Esophagus squamous epithelium (tissue), 5 donors: ENCODE measurements at places on chromosomes 7 and 10.

- DNase-seq: no peak
Observed at GRCh38 chr10:42477170-42477569, 161.2 kb downstream of the ZNF33B start.

DNA sequence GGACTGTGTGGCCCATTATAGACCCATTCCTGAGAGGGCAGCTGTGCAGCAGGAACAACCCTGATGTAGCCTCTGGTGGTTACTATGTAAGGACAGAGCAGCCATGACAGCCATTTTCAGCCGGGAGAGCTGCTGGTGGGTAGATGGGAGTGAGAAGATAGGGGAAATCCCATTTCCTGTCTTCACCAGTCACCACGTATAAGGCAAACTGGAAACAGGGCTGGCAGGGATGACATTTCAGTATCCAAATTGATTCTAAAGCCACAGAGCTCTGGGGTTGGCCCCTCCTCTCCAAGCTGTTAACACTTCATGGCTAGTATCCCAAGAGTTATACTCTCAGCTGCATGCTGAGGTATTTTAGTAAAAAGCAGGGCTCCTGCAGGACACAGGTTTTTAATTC lies 15.2 kb upstream of the FZD1 start:
- no peak for DNase-seq

DNA sequence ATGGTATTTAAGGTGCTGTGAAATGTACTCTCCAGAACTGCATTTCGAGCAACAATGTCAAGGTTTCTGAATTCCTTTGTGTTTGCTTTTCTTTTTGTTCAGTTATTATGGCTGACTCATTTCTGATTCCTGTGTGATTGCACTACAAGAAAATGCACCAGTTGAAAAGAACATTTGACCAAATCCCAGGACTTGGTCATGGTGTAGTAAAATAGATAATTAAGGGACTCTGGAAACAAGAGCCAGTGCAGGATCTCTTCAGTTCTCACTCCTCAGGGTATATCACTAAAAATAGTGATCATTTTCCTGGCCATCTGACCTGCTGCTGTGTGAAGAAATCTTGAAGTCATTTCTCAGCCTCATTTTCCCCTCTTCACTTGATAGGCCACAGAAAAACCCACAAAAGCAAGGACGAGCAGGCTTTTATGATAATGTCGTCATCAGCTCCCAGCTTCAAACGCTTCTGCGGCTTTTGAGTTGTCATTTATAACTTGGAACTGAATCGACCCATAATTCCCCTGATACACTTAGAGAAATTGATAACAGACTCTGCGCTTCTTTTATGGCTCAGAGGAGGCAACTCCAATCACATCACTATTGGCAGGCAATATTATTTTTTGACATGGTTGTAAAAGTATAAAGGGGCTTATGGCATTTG lies 274.7 kb downstream of the HDAC9 start:
- no peak for DNase-seq

DNA sequence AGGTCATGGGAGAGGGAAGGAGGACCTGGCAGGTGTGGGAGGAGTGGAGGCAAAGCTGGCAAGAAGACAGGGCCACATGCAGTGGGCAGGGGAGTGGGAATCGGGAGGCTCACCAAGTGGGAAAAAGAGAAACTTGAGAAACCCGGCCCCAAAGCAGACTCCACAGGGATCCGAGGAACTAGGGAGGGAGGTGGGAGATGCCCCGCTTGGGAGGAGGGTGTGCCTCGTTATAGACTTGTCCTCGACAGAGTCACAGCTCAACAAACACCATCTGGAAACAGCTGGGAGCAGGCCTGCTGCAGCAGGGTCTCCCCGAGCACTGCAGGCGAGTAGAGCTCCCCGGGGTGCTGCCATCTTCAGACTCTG lies 54.8 kb downstream of the MKI67 start:
- DNase-seq: no peak

DNA sequence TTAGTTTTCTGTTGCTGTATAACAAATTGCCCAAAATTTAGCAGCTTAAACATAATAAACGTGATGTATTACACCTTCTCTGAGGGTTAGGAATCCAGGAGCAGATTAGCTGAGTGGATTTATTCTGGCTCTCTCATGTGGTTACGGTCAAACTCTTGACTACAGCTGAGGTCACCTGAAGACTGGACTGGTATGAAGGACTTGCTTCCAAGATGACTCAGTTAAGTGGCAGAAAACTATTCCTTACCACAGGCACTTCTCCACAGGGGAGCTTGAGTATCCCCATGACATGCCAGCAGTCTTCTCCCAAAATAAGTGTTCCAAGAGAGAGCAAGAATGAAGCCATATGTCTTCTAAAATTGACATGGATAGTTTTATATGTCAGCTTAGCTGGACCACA lies 957.2 kb upstream of the GHITM start:
- no peak for DNase-seq

DNA sequence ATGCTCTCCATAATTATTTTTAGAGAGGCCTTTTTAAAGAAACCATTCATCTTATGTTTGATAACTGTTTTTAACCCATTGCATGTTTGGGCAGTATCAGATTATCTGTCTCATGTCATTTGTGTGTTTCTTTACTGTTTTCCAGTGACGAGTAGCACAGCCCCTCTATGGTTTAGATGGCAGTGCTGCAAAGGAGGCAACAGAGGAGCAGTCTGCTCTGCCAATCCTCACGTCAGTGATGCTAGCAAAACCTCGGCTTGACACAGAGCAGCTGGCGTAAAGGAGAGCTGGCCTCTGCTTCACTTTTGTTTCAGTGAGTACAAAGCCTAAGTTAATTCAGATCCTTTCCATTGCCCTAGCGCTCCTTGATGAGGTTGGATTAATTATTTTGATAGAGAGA lies 80.4 kb upstream of the GARIN1A start:
- DNase-seq: no peak

GRCh38 chr10:110483633-110484032 lies 14.1 kb upstream of the DUSP5 start:
- DNase-seq: no peak

GRCh38 chr7:93218997-93219827 lies 7.1 kb downstream of the HEPACAM2 start:
- DNase-seq: no peak

DNA sequence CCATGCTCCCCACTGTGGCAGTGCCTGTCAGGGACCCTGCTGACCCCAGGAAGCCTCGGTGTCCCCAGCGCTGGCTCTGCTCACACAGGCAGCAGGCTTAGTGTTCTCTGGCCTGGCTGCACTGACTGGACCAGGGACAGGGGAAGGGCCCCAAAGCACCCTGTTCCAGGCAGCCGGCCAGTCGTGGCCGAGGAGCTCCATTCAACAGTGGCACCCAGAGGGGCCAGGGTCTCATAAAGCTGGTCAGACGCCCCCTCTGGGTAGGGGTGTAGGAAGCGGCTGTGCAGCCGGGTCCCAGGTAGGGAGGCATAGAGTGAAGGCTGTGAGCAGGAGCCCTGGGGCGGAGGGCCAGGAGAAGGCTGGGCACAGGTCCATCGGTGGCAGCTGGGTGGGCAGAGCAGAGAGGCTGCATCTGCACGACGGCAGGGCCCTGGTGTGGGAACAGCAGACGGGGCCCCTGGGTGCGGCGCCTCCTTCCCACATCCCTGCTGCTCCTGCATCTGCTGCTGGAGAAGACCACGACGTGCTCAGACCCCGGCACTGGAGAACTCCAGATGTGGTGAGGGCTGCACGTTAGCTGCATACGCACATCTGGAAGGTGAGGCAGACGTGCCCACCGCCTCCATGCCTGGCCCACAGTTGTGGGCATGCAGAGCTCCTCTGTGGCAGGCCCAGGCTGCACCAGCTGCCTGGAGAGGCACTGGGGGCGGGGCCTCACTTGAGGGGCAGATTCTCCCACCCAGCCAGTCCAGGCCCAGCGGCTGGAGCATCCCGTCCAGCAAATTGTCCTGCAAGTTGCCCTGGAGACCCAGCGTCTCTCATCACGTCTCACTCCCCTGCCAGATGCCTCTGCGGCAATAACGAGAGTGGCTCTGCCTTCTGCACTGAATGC lies 25.1 kb downstream of the MNX1 start:
- DNase-seq: no peak

DNA sequence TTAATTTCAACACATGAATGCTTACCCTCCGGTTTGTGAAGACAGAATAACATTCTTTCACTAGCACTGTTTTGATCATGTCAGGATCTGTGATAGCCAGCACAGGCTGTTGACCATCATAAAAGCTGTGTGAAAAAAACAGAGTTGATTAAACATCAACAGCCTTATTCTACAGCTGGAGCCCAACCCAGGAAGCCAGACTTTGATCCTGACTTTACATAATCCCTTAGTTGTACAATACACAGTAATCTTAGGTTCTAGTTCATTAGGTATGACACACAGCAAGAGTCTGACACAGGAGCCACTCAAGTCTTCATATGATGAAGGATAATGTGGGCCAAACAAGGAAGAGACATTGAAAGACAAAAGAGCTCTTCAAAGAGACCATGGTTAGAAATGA lies 11.4 kb downstream of the CYP3A4 start:
- DNase-seq: no peak

- DNase-seq: no peak
Observed at GRCh38 chr10:53361281-53361680, 588.7 kb upstream of the MBL2 start.

- no peak for DNase-seq
Observed at GRCh38 chr10:132382231-132382922, 14.6 kb upstream of the PWWP2B start.

DNA sequence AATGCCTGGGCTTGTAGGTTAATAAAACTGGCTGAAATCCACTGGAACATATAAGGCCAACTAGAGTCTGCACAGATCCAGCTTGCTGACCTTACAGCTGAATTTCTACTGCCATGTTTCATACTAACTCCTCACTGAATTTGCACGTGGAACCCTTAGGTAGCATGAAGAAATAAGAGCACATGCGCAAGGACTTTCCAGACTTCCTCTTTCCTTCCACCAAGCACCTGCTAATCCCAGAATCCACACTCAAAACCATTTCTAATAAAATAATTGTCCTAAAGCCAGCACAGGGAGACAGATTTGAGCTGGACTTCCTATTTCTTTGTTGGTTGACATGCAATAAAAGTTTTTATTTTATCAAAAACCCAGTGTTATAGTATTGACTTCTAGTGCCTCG lies 46.8 kb downstream of the NPVF start:
- no peak for DNase-seq

DNA sequence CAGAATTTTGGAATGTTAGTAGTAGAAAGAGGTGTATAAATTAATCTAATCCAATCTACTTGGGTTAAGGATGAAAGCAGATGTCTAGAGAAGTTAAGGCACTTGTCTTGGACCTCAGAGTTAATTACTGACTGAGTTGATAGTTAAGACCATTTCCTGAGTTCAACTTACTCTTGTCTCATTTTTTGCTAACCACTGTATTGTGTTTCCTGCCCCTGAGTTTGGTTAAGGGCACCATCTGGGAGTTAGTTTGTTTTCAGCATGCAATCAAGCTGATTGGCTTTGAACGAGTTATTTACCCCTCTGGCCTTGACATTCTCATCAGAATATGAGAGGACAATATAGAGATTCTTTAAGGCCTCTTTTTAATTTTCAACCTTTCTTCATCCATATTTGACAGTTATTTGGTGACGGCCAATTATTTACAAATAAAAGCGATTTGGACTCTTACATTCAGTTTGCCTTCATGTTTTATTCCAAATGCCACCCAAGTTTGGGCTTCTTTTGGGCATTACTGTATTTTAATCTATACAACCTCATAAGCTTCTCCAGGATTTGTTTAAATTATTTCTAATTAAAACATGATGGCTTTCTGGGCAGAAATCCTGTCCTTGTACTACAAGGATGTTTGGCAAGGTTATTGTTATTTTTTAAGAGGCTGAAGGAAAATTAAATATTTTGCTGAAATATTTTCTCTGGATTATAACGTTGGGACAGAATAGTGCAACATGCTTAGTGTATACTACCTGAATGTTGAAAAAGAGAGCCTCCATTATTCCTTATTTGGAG lies 225.0 kb downstream of the CACNB2 start:
- no peak for DNase-seq

GRCh38 chr10:88661577-88661976 lies 2.7 kb upstream of the LIPF start:
- DNase-seq: no peak

DNA sequence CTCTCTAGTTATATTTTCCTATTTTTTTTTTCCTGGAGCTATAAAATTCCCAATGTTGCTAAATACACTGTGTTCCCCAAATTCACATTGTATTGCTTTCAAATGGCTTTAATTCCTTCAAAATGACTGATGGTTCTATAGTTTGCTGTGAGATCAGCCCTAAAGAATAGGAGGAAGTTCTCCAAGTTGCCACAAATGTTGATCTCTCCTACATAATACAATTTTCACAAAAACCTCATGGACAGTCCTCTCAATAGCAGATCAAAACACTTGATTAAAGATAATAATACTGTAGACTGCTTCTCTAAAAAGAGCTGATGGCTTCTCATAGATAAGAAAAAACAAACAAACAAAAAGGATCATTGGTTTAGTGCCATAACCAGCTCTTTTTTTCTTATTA lies 97.8 kb upstream of the CAV2 start:
- no peak for DNase-seq

DNA sequence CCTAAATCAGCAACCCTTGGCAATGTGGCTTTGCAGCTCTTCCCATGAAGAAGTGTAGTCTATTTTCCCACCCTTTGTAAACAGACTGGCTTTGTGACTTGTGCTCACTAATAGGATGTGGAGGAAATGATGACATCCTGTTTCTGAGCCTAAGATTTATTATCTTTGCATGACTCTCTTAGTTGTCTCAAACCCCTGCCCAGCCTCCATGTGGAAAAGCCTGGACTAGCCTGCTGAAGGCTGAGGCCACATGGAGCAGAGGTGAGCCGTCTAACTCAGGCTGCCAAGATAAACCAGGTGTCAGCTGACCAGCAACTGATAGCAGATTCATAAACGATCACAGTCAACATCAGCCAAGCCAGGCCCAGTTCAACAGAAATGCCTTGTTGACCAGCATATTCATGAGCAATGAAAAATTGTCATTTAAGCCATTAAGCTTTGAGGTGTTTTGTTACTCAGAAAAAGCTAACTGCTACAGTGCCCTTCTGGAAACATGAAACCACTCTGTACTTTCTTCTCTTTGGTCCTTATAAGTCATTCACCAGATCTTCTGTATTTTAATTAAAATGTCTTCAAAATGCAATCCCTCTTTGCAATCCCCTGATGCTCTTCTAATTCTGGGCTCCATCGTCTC lies 586.3 kb upstream of the ANKRD30A start:
- DNase-seq: no peak

DNA sequence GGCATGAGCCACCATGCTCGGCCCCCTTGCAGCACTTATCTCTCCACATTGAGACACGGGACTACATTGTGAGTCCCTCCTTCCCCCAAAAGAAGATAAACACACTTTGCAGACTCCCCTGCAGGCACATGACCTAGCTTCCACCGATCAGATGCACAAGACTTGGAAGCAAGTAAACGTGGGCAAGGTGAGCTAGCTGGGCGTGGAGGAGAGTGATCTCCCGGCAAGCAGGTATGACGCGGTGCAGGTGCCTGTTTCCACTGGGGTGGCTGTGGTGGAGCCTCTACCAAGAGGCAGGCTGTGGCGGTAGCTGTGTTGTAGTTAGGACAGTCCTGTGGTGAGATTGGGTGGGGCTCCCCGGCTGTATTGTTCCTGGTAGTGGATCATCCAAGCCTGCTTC lies 7.7 kb upstream of the COMTD1 start:
- DNase-seq: no peak

- no peak for DNase-seq
Observed at GRCh38 chr7:2522780-2523433, 3.3 kb downstream of the LFNG start.

- no peak for DNase-seq
Observed at GRCh38 chr7:158023157-158023556, 564.5 kb downstream of the PTPRN2 start.

- DNase-seq: no peak
Observed at GRCh38 chr10:86597306-86597705, 57.0 kb upstream of the OPN4 start.

GRCh38 chr7:683526-684205 lies 42.8 kb upstream of the DNAAF5 start:
- no peak for DNase-seq
